ENCODE measurements at places on chromosomes 12 and 14.

DNA sequence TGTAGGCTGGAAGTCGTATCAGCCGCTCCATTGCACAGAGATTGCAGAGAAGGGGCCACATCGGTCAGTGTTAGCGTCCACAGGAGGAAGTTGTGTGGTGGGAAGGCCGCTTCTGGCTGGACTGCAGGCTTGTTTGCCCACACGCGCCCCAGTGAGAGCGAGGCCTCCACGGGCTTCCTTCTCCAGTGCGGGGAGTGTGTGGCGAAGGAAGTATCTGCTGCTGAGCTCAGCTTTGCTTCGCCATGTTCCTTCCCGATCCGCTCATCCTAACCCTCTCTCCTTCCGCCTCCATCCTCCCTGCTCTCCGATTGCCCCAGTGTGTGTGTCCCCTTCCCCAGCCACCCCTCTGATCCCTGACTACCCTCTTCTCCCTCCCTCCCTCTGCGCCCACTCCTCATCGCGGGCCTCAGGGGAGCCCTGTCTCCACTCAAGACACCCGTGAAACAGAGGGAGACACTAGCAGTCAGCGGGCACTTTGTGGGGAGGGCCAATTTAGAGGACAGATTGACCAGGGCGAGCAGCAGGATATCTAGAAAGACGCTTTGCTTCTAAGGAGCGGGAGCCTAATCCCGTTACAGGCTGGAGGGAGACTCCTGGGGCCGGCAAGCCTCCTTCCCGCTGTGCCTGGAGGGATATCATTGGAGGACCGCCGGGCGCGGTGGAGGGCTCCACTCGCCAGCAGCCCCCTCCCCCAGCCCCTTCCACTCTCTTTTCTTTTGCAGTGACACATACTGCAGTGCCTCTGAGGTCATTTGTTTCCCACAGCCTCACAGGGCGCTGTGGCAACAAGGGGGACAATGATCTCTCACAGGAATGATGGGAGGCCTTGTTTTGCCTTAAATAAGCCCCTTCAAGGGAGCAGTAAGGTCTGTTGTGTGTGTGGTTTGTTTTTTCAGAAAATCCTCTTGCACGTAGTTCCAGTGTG is 428.8 kb downstream of the ZFP36L1 start:
- DNase-seq = no peak

DNA sequence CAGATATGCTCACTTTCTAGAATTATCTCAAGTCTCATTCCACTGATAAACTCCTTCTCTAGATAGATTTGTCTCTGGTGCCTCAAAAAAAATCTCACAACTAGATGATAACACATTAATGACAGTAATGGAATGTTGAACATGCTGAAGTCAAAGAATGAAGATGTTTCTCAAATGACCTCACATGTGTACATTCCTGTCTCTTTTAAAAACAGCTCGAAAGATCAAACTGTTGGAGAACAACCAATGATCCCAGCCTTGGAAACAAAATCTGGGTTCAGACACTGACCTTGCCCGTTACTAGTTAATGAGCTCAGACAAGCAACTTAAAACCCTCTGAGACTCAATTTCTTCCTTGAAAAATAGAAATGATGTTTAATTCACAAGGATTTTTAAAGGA is 44.7 kb upstream of the KCNJ8 start:
- no peak for DNase-seq

DNA sequence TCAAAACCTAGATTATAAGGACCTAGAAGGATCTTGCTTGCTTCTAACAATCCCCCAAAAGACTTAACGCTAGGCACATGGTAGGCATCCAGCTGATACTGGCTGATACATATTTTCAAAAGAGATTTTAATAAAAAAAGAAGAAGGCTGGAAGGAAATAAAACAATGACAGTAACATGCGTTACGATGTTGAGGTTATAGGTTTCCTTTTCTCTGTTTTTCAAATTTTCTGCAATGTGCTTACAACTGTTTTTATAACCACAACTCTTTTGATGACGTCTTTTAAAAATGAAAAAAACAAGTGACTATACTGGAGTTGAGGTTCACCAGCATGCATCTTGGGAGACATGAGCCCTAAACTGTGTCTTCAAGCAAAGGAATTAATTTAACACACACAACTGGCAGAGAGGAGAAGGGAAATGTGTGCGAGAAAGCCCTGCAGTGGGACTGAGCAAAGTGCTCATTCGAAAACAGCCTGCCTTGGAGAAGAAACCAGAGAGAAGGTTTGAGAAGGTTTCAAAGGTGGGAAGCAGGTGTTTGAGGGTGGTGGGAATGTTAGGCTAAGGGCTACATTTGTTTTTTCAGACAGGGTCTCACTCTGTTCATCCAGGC is 80.4 kb downstream of the DUSP16 start:
- no peak for DNase-seq

DNA sequence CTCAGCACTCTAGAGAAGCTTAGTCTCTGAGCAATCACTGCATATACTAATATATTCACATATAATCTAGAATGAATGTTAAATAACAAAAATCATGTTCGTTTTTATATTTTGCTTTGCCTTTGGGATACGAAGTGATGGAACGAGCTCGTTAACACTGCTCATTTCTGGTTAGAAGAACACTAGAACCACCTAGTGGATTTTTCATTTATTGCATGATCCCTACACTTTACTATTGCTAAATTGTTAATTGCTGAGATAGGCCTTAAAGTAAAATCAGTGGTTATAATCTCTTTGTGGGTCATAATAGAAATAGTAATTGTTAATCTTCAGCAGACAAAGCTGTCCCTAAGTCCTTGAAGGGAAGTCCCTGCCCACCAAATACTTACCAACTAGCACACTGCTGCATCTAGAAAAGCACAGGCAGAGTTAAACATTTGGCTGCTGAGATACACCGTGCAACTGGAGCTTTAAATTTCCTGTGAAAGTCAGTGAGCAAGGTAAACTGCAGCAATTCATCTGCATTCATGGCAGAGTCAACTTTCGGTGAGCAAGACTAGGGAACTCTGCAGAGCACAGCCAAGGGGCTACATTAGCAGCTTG is 353.7 kb downstream of the APAF1 start:
- no peak for DNase-seq

Data from activated naive CD4-positive, alpha-beta T cell treated with anti-CD3 and anti-CD28 coated beads, Interleukin-2, amount 50 U/mL, for 16 hours (primary cell).